Neuronal stem cell (in vitro differentiated cells): ENCODE measurements at places on chromosomes 5 and 9.

- no peak for DNase-seq
Observed at GRCh38 chr5:61728287-61728686, 396.2 kb downstream of the ZSWIM6 start.

GRCh38 chr5:126192226-126192625 is 231.0 kb upstream of the GRAMD2B start:
- no peak for DNase-seq

DNA sequence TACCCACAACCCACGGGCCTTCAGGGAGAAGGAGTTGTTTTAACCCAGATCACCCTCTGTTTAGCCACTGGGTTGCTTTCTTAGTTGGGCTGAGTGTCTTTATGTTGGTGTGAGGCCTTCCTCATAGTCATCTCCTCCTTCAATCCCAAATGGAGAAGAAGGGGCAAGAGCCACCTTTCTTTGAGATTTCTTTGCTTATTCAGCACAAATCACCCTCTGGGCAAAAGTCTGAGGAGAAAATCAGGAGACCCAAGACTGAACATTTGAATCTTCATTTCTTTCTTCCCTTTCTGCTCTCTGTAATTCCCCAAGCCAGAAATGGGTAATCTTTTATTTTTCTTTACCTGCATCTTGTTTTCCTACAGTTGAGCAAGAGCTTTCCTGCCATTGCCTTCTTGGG is 329.0 kb downstream of the TLE4 start:
- DNase-seq: no peak

- DNase-seq: no peak
Observed at GRCh38 chr9:135037521-135038250, 49.8 kb upstream of the OLFM1 start.

DNA sequence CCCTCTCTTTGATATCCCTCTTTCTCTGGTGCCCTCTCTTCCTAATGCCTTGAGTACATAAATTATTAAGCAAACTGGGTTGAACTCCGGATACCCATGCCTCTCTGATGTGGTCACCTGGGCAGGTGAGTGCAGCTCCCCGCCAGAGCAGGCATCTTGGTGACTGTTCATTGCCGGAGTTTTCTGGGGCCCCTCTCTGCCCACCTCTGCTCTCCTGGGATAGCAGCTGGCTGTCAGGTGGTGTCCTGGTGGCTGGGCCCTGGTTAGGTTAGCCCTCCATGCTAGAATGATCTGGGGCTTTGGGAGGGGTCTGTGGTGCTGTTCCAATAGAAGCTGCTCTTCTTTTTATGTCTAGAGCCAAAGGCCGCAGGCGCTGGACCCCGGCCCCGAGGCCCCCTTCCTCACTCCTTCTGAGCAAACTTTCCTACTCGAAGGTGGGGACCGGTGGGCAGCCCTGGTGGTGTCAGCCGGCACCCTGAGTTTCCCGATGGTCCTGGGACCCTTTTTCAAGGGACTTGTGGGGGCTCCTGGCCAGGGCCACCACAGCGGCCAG is 4.9 kb upstream of the SCGB3A1 start:
- no peak for DNase-seq

DNA sequence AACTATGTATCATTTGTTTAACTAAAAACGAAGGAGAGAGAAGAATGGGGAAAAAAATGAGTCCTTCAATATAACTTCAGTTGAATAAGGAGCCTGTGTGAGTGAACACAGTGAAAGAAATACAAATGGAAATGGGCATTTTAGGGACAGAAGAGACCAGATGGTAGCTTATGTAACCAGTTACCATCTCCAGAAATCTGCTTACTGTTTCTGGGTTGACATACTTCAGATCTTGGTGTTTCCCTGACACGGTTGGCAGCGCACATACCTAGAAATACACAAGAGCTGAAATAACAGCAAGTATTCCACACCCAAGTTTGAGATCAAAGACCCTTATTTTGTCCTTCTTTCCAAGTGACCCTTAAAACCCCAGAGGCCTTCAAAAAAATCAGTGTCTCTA is 14.9 kb upstream of the GFRA3 start:
- DNase-seq: no peak
